AG08395 (cell line): ENCODE measurements at places on chromosomes 4 and X.

GRCh38 chr4:90002441-90003062 lies 107.9 kb downstream of the MMRN1 start:
- DNase-seq, result no peak

GRCh38 chrX:150649096-150649870 lies 43.9 kb upstream of the MTMR1 start:
- DNase-seq, result peak; percentile 4

GRCh38 chr4:25857403-25857802 lies 5.4 kb downstream of the SEL1L3 start:
- no peak for DNase-seq

DNA sequence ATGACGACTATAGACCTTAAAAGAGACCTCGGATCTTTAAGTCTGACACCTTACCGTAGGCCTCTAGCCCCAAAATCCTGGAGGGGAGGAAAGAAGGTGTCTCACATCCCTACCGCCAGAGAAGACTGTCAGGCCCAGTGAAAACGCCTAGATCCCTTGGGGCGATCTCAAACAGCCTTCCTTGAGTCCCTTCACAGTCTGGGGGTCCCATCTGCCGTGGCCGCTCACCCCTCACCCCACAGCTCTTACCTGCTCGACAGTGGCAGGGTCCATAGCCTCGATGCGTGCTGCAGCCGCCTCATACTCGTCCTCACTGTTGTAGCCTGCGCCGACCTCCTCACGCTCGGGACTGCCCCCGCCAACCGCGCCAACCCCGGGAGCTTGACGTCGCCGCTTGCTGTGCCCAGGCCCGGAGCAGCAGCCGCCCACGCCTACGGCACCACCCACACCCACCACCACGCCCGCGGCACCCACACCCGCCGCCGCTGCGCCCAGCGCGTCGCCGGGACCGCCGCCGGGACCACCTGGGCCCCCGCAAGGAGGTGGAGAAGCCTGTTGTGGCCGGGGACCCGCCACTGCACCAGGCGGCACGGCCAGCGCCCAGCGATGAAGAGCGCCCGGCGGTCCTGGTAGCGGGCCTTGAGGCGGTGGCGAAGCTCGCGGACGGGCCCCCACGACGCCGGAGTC lies 536 bp downstream of the OTUD5 start:
- no peak for DNase-seq

GRCh38 chr4:18342847-18343246 lies 321.3 kb upstream of the LCORL start:
- no peak for DNase-seq
